Jurkat, Clone E6-1 (cell line): ENCODE measurements at places on chromosomes 3 and 15.

DNA sequence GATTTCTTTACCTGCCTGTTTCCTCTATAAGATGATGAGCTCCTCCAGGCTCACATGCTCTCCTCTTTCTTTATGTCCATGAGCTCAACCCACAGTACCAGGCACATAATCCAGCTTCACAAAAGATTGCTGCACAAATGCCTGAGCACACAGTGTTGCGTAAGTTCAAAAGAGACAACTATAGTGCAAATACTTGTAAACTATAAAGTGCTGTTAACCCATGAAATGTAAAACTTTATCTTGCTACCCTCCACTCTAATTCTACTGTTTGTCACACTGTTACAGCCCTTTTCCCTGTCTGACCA lies 101.0 kb upstream of the LPP start:
- no peak for DNase-seq

DNA sequence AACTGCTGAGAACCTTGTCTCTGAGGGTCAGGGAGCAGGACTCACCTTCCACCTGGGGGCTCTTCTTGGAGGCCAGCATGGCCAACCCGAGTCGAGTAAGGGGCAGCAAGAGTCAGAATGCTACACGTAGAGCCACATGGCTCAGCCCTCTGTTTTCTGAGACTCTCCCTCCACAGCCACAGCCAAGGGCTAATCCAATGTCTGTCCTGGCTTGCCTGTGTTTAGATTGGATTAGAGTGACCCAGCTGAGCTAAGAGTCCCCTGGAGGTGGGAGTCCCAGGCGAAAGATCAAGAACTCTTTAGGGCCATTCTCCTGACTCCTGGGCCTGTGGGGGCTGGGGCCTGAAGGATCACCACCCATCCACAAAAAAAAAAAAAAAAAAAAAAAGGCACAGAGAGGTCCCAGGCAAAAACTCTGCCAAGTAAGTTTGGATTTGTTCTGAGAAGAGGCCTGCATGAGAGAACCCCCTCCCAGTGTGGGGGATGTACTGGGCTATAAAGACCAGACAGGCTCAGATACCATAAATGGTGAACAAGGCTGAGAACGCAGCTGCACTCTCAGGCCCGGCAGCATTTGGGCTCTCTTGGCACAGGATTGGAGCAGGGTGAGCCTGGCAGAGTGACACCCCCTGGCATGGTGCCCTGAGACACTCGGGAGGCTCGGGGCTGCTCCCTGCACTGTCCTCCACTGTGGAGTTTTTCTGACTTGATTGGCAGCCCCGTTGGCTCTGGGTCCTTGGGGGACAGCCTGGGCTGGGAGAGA lies 88.0 kb upstream of the OSBPL11 start:
- DNase-seq, result no peak

DNA sequence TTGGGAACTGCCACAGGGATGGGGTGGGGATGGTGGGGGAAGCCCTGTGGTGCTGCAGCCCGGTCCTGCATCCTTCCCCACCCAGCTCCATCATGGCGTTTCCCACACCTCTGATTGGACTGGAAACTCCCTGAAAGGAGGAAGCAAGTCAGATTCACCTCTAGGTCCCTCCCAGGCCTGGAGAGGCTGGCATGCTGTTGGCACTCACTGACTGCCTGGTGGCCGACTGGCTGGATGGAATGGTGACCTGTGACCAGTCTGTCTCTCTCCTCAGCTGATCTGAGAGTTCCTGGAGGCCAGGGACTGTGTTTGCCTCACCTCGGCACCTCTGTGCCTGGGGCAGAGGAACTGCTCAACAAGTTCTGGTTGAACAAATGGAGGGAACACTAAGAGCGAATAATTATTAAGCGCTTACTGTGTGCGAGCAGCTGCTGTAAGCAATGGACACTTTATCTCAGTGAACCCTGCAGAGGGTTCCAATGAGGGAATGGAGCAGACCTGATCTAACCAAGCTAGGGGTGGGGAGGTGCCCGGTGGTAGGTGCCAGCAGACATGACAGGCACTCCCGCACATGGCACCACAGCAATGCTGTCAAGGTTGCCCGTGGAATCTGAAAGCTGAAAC lies 3.5 kb upstream of the HHATL start:
- no peak for DNase-seq

DNA sequence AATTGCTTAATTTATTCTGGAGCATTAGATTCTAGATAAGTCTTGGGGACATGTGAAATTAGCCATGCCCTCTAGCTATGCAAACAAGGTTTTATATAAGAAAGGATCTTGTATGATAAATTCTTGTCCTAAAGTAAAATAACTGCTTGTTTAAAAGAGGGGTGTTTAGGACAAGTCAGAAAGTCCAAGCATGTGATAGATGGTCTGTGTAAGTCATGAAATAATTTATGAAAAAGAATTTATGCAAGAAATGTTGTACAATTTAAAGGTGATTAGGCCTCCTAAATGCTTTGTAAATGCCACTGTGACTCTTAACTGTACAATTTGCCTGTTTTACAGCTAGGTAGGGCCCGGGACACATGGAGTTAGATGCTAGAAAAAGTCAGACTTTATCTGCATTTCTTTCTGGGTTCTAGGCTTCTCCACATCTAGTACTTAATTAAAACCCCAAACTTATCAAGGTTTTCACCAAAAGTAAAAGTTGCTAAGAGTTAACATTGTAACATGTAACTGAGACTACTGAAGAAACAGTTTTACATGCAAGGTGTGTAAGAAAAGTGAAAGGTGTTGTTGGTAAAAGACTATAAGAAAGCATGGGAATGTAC lies 13.2 kb downstream of the LINS1 start:
- DNase-seq, result peak; percentile 51

- peak; percentile 19 for DNase-seq
Observed at GRCh38 chr3:139302084-139302800, 41.6 kb upstream of the MRPS22 start.

GRCh38 chr3:50170689-50171088 lies 15.6 kb downstream of the SEMA3F start:
- DNase-seq, result no peak

- no peak for DNase-seq
Observed at GRCh38 chr3:69491975-69492374, 106.1 kb upstream of the FRMD4B start.

- DNase-seq, result no peak
Observed at GRCh38 chr15:37149146-37149545, 48.8 kb upstream of the MEIS2 start.

DNA sequence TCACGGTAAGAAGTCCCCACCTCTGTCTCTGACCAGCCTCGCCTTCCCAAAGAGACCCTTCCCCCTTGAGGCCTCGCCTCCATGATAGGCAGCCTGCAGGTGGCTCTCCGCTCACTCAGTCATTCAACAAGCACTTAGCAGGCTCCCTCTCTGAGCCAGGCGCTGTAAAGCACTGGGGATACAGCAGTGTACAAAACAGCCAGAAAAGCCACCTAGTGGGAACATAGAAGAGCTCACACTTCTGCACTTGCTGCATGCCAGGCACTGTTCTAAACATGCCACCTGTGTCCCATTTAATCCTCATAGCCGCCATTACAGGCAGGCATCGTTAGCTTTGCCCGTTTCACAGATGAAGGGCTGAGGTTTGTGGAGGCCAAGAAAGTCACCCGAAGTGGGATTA lies 56.0 kb downstream of the SEMA3G start:
- DNase-seq, result peak; percentile 38

DNA sequence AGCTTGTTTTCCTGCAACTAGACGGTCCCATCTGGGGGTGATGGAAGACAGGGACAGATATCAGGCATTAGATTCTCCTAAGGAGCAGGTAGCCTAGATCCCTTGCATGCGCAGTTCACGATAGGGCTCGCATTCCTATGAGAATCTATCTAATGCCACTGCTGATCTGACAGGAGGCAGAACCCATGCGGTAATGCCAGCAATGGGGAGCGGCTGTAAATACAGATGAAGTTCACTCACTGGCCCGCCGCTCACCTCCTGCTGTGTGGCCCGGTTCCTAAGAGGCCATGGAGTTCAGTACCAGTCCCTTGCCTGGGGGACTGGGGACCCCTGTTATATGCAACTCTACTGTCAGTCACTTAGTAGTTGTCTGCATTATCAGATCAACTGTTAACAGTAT lies 7.9 kb upstream of the DENND6A start:
- DNase-seq, result no peak

- DNase-seq, result no peak
Observed at GRCh38 chr15:93683651-93684050, 547.7 kb upstream of the MCTP2 start.

DNA sequence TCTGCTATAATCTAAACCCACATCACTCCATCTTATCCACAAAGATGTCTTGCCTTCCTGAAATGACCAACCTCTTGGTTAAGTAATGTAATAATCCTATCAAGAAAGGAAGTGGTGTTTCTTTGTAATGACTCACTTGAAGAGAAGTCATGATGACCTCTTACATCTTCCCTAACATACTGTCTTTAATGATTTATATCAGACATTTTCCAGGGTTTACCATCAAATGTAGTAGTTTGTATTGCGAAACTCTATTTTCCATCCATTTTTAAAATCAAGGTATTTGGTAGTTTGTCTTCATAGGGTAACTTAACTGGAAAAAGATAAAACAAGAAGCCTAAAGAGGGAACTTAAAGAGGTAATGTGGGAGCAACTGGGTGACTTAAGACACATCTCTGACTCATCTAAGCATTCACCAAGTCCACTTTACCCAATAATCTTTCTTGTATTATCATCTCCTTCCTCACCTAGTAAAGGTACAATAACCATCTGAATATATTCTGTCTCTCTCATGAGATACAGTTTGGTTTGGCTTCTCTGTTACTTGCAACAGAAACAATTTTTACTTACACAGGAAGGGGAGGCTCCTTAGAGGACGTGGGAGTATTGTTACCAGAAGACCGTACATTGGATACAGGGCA lies 5.7 kb upstream of the MAPK6 start:
- no peak for DNase-seq

DNA sequence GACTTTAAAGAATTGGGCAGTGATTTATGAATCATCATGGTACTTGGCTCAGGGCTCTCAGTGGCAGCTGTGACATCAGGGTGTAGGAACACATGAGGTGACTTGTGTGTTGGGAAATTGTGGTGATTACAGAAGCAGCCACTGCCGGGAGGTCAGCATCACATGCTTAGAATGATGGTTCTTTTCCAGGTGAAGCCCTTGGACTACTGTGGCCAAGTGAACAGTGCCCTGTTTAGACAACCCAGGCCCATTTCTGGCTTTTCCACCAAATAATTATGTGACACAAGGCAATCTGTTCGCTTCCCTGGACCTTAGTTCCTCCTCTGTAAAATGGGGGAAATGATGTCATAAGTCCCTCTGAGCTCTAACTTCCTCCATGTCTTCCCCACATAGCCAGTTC lies 139.7 kb upstream of the ROPN1 start:
- no peak for DNase-seq

DNA sequence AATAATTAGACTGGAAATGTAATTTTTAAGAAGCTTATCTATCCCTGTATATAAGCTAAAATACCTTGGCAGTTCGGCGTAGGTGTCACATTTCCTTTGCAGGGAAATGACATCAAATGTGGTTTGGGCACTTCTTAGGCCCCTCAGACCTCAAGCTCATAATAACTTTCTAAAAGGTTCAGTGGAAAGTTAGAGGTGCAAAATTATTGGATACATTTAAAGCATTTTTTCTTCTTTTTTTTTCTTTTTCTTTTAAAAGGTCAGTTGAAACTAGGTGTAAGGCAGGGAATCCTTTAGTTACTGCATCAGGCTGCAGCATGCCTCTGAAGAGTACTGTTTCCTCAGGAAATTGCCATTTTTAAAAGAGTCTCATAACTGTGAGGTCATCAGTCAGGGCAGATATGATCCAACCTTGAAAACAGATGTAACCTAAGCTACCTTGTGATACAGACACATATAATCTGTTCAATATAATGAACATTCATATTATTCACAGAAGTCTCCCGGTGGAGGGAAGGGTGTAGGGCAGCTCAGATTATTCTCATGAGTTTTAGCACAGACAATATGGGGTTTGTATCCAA lies 4.8 kb downstream of the SACM1L start:
- DNase-seq, result peak; percentile 73

- DNase-seq, result peak; percentile 42
Observed at GRCh38 chr15:67148196-67148701, 82.8 kb downstream of the SMAD3 start.

DNA sequence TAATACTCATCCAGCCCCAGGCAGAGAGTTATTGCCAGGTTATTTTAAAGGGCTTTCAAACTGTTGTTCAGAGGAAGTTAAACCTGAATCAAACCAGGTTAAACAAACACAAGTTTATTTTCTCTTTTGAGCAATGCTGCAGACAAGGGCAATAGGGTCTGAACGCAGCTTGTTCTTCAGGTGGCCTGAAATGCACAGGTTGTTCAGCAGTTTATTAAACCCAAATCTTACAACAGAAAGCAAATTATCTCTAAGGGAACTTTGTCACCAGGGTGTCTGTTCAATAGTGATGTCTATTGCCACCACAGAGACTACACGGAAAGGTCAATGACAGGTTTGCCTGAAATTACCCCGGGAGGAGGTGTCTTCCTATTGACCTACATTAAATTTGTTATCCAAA lies 134.0 kb downstream of the IL5RA start:
- no peak for DNase-seq

GRCh38 chr3:41198526-41198925 lies 779 bp upstream of the CTNNB1 start:
- DNase-seq, result no peak

DNA sequence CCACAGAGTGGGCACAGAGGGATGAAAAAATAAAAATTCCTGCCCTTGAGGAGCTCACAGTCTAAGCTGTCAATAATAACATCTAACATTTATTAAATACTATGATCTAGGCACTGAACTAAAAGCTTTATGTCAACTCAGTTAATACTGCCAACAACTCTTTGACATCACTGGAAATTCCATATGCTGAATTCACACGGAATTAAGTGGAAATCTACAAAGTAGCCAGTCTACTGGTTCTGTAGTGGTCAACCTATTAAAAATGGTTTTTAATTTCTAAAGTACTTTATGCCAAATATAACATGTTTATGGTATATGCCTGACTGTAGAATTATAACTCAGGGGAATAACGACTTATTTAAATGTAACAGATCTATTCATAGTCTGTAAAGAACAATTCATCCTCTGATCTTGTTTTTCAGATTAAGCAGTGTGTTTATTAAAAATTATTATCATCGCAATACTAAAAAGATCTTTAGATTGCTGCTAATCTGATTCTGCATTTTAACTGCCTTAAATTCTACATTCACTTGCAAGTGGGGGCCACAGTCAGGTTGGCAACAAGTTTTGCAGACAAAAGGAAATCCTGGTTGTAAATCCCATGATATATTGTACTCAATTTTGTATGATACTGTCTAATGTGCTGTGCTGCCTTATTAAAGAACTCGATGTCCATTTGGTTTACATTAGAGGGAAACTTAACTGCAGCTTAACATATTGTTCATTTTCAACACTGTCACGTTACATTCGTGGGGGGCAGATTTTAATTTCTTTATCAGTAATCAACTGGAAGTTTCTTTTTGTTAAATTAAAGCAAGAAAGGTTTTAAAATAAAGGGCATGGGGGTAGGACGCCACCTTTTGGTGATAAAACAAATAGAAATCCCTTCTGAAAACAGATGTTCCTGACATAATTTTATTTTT lies 2.6 kb upstream of the FOXP1 start:
- peak; percentile 42 for DNase-seq
